ENCODE measurements at places on chromosomes 7 and 10.

DNA sequence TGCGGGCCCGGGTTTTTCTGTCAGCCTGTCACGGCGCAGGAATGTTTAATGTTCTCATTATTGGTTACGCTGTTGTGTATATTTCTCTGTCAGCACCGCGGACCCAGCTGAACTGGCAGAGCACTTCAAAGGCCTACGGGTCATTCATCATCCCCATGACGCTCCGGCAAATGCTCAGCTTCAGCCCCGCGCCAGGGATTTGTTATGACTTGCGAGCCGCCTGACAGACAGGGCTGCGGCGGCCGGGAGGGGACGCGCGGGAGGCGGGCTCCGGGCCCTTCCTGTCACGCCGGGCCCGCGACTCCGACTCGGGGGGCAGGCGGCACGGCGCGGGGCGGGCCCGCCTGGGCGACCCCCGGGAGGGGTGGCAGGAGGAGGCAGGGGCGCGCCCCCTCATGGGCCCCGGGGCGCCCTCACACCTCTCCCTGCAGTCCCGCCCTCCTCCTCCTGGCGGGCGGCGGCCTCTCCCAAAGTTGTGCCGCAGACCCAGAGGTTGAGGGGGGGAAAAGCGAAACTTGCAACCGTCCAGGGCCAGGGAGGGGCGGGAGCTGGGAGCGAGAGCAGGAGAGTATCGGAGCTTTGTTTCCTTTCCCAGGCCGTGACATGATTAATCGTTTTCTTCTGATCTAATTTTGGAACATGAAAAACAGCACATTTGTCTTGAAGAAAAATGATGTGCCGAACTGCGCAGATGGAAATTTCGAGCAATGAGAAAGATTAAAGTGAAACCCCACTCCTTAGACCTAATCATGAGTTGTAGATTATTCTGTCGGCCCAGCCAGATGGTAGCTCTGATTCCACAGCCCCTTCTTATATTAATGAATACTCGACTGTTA, 59.3 kb upstream of the COMTD1 start:
- DNase-seq, result peak; percentile 89

DNA sequence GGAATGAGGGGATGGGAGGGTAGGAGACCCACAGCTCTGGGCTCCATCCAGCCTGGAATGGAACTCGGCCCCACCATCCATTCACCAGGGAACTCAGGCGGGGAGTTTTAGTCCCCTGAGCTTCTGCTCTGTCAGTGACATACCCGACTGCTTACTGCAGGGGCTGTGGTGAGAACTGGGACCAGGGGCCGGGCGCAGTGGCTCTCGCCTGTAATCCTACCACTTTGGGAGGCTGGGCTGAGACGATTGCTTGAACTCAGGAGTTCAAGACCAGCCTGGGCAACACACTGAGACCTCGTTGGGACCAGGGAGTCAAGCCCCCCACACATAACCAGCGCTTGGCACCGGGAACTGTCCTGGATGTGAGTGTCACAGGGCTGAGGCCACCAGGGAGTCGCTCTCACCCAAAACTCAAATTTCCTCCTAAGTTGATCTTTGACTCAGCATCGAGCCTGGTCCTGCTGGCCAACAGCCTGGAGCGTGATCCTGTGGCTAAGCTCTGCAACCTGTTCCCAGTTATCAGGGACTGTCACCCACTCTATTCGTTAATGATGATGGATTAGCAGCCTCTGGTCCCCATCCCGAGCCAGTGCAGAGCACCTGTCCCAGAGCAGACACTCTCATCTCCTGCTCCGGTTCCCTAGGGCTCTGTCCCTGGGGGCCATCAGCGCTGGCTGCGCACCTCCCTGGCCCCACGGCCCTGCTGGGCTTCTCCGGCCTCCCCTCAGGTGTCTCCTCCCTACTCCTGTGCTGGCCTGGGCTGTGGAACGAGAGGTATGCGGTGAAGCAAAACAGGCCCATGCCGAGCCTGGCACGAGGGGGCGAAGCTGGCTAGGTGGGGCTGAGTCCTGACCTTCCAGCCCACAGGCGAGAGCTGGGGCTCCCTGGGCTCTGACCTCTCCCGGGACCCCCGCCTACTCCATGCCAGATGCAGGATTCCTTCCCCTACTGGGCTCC, 902 bp upstream of the CLDN15 start:
- DNase-seq, result no peak

DNA sequence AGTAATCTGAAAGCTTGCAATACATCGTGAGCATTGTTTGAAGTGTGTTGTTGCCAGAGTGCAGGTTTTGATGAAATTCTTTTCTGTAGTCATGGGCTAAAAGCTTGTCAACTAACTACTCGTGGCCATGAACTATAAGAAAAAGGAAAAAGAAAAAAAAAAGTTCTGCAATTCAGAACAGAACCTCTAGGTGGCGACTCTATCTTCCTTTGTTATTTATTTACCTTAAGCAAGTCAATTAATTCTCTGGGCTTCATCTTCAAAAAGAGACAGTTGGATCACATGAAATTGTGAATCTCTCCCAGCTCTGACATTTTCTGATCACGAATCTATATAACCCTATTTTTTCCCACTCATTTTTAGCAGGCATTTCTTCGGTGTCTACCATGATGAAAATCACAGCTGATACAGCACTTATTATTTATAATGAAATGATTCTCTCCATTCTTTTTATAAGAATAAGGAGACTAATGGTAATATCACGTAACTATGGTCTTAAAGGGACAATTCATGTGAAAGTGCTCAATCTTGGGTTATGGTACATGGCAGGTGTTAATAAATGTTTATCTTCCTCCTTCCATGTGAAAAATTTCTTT, 18.8 kb downstream of the TMEM196 start:
- peak; percentile 54 for DNase-seq

- DNase-seq, result no peak
These were observed 20.0 kb upstream of the POM121L12 start for GRCh38 chr7:53015463-53015862.

DNA sequence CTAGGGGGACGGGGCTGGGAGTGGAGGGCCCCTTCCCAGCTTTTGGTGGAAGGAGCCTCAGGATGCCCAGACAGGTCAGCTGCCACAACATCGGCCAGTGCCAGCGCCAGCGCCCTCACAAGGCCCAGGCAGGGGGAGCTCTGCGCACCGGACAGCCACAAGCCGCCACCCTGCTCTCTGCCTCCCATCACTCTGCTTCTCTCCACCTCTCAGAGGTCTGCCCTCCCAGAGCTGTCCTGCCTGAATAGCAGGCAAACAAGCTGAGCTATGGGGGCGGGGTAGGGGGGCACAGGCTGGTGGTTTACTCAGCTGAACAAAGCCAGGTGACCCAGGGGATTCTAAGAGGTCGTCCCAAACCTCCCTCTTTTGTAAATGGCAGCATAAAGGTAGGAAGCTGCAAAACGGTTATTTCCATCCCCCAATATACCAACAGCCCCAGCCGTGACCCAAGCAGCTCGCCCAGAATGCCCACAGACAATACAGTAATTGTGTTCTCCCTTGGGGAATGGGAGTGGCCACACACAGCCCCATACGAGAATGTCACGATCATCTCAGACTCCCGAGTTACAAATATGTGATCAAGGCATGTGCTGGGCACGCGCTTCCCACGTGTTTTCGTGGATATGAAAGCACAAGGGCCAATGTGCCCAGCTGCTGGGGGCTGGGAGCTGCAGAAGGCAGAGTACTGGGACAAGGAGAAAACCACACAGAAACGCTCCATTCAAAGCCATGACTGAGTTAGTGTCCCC, 19.7 kb downstream of the FAM53B start:
- no peak for DNase-seq

- DNase-seq, result peak; percentile 55
These were observed 303.2 kb downstream of the EXOC4 start for GRCh38 chr7:133556048-133556447.

DNA sequence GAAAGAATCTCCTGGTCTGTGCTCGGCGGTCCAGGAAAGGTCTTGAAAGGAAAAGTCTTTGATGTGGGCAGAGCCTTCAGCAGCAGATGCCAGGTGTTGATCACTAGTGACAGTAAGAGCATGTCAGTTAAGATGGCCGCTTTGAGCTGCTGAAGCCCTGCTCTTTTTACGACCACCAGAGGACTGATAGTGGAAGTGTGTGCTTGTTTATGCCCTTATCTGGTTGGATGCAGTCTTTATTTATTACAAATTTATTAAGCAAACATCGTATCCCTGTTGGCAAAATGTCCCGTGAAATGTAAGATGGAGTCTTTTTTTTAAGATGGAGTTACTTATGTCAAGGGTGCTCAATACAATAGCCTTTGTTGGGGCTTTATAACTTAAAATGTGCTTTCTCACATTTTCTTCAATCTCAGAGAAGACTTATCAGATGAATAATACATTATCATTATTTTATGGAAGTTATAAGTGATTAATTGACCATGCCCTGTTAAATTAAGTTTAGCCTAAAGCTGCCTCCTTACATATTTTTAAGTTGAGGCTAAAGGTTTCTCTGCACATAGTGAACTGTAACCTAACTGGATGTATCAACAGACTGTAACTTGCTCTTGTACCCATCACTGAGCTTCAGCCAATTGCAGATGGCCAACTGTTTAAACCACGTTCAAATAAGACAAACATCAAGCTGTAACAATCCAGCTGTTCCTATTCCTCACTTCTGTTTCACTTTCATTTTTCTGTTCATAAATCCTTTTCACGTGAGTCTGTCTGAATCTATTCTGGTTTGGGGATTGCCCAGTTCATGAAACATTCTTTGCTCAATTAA, 97.4 kb upstream of the PIK3CG start:
- DNase-seq, result no peak

GRCh38 chr7:92609921-92610518, 19.8 kb upstream of the FAM133B start:
- DNase-seq, result peak; percentile 46

GRCh38 chr10:79559726-79560125, 481 bp downstream of the SFTPA2 start:
- DNase-seq, result no peak

Measured in spinal cord (tissue), 10 donors.